Mesenteric fat pad (tissue), 1 donor: ENCODE measurements at places on chromosomes 2 and 18. TPM values are rescaled to one million over a fixed set of nuclear protein-coding genes. Genes with fewer than 3 reads are reported as not detected.

Gene TET3
- total RNA-seq: 12.0 TPM

Gene FEV
- total RNA-seq: not detected

Gene TLX2
- not detected for total RNA-seq

Gene SERPINB11
- total RNA-seq: not detected

Gene HOXD12
- not detected for total RNA-seq

DNA sequence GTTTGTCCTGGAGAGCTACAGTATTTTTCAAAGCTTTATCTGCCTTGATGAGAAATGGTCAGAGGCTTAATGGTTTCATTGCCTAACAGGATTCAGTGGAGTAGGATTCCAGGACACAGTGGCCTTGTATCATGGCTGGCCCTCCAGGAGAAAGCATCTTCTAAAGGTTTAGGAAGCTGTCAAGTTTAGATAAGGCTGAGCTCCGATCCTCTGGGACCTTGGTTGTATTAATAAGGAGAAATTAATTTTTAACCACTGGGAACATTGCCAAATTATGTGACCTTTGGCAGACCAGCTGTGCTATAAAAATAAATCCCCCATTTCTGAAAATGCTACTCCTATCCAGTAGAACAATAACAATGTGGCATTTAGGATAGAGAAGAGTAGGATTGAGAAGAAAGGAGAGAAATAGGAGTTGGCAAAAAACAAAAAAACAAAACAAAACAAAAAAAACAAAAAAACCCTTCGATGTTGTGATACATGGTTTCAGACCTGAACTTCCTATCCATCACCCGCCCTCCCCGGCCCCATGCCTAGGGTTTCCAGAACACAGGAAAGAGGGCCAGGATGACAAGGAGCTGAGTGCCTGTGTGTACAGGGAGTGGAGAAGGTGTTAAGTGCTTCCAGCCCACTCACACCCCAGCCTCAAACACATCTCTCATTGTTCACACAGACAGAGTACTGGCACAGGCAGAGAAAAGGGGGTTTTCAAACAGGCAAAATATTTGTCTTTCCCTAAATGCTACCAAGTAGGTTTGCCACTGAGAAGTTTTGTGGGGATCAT, 6.3 kb downstream of the NRP2 start:
- DNase-seq: no peak

- DNase-seq: no peak
These were observed 1154.1 kb downstream of the RPIA start for GRCh38 chr2:89845532-89845931.

DNA sequence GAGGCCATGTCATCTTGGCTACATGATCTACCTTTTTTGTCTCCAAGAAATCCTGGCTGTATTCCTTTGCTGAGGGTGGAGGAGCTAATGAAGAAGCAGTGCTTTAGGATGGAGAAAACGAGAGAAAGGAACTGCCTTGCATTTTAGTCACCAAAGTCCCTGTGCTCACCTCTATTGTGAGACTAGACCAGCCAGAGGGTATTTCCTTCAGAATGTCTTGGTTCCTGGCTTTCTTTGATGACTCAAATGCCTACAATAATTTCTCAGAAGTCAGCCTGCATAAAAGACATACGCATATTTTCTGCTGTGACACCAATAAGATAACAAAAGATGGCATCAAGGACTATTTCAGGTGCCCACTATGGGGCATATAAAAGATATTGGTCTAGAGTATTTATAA, 10.8 kb downstream of the SF3B6 start:
- DNase-seq: no peak

DNA sequence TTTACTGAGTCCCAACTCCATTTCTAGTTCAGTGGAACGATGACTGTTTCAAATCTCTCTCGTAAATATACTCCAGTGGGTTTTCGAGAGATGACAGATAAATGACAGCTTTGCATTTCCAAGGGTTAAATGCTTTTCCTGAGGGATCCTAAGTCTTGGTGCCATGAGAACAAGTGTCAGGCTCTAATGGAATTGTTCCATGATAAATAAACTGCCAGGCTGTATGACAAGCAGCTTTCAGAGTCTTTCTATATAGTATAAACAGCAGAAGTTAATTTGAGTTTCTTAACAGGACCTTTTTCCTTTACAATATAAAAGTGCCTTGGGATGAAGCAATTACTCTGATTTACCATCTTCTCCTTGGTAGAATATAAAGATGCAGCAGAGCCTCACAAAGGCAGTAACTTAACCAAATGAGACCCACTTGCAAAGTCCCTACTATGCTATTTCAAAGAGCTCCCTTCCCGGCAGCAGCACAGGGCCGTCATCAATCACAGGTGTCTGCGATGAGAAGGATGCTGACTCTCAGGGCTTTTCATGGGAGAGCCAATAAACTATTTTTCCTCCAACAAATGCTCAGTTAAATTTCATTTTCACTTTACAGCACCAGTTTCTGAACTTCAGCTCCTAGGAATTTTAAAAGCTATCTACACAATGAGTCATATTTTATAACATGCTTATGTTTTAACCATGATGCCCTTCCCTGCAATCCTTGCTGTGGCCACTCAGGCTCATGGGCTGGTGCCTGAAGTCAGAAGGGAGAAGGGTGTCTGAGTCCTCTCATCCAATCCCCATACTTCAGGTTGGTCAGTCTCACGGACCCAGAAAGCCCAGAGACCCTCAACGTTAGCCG, 123.8 kb downstream of the AFF3 start:
- no peak for DNase-seq

GRCh38 chr2:138365581-138365980, 136.0 kb upstream of the SPOPL start:
- DNase-seq: no peak

DNA sequence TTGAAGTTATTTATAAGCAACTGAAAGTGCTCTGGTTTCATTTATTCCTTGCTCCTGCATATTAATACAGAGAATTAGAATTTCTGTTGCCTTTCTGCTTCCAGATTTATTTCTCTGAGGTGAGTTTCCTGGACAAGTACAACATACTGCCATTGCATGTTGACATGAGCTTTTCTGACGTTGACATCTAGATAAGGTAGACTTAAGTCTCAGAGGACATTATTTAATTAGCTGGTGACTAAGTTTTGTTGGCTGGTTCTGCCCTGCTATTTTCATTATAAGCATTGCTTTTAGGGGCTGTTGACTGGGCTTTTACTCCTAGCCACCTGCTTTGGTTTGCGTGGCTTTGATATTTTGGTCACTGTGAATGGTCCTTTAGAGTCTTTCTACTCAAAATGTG, 282.9 kb upstream of the SPRED2 start:
- DNase-seq: no peak

- no peak for DNase-seq
These were observed 878.9 kb downstream of the CPS1 start for GRCh38 chr2:211435331-211435730.
